ENCODE measurements at places on chromosomes 3 and 15.
A peak's percentile ranks its signal among the peaks of the same experiment; 100 is the strongest.

GRCh38 chr3:104825116-104825515 is 541.6 kb upstream of the ALCAM start:
- no peak overlapping the region for H3K4me3 ChIP-seq
- H3K36me3 ChIP-seq = no peaks in the 10 kb centered on the region
- no peaks in the 10 kb centered on the region for H3K4me1 ChIP-seq
- H3K27me3 ChIP-seq = no peaks in the 10 kb centered on the region
- DNase-seq = no peak

DNA sequence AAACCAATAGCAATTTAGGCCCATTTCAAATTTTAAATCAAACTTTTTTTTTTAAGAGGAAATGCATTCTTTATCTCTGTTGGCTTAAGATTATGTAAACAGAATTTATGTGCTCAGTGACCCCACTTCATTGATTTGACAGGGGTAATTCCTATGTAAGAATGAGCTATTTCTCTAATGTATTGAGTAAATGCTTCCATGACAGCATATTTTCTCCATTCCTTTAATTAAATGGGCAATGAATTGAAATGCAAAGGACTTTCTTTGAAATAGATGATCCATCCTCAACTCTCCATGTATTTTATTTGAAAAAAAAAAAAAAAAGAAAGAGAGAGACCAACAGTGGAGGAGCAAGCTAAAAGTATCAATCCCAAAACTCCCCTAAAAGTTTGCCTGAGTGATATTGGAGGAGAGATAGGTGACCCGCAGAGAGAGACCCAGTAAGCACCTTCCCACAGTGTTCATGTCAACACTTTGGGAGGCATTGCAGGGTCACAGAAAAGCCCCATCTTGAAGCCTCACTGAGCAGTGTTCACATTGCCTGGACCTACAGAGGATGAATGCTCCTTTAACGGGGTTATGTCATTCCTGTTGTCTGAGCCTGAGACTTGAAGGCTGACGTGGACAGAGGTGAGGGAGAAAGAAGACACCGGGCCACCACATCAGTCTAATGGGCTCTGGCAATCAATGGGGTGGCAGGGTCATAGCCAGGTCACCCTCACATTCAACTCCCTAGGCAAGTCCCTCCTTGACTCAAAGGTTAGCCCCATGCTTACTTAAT is 176.0 kb downstream of the SHOX2 start:
- H3K4me3 ChIP-seq = no peak overlapping the region
- H3K36me3 ChIP-seq = no peaks in the 10 kb centered on the region
- DNase-seq = no peak
- no peaks in the 10 kb centered on the region for H3K4me1 ChIP-seq

DNA sequence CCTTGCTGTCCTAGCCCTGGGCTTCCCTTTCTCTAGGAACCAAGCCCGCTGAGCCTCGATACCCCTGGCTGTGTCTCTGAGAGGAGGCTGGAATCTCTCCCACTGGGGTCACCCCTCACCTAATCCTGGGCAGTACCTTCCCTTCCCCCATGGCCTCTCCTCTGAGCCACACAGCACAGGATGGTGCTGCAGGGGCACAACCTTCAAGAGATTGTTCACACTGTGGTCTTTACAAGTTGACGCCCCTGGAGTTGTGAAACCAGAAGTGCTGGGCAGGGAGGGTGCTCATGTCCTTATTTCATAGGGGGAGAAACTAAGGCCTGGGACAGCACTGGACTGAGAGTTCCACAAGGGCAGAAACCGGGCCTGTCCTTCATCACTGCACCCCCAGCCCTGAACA is 70.9 kb upstream of the TMEM115 start:
- peak overlapping the region; percentile 64 for H3K27ac ChIP-seq
- peak overlapping the region; percentile 69 for H3K4me3 ChIP-seq
- H3K27me3 ChIP-seq = no peaks in the 10 kb centered on the region

GRCh38 chr3:125087768-125088391 is 32.1 kb upstream of the HEG1 start:
- DNase-seq = no peak
- H3K36me3 ChIP-seq = no peaks in the 10 kb centered on the region
- H3K27me3 ChIP-seq = no peaks in the 10 kb centered on the region
- H3K4me1 ChIP-seq = peaks cover 2% of the 10 kb centered on the region

- H3K27me3 ChIP-seq = no peaks in the 10 kb centered on the region
- no peak overlapping the region for H3K4me3 ChIP-seq
- H3K27ac ChIP-seq = no peak overlapping the region
- peaks cover 75% of the 10 kb centered on the region for H3K4me1 ChIP-seq
- H3K36me3 ChIP-seq = no peaks in the 10 kb centered on the region
- DNase-seq = no peak
Measured at GRCh38 chr15:91938136-91938535, 84.6 kb downstream of the SLCO3A1 start.

GRCh38 chr3:73188707-73189106 is 127.2 kb downstream of the EBLN2 start:
- no peaks in the 10 kb centered on the region for H3K27me3 ChIP-seq
- no peak overlapping the region for H3K4me3 ChIP-seq
- no peak for DNase-seq
- H3K27ac ChIP-seq = no peak overlapping the region
- H3K4me1 ChIP-seq = no peaks in the 10 kb centered on the region

GRCh38 chr3:71380096-71380495 is 203.4 kb downstream of the FOXP1 start:
- H3K4me3 ChIP-seq = no peak overlapping the region
- no peaks in the 10 kb centered on the region for H3K27me3 ChIP-seq
- H3K4me1 ChIP-seq = peaks cover 24% of the 10 kb centered on the region
- H3K36me3 ChIP-seq = no peaks in the 10 kb centered on the region
- H3K27ac ChIP-seq = no peak overlapping the region

DNA sequence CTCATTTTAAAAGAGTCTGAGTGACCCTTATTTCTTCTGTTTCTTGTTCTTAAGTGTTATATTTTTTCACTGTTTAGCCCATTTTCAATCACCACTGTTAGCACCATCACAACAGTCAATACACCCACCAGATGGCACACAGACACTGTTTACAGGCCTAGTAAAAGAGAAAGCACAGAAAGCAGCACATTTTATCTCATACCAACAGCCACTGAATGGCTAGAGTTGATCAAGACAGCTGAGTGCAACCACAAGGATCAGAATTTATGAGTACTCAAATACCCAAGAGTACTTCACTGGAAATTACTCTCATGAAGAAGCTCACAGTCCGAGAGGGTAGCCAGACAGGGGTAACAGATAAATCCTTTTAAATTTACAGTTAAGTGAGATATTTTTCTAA is 127.0 kb downstream of the TFDP2 start:
- DNase-seq = no peak
- no peak overlapping the region for H3K4me3 ChIP-seq
- H3K27ac ChIP-seq = no peak overlapping the region
- H3K4me1 ChIP-seq = peaks cover 19% of the 10 kb centered on the region
- no peaks in the 10 kb centered on the region for H3K27me3 ChIP-seq
